ENCODE measurements at places on chromosomes 7 and 10.

GRCh38 chr7:128099204-128099671 is 68.0 kb upstream of the LRRC4 start:
- no peak for DNase-seq

- DNase-seq: no peak
Observed at GRCh38 chr10:110286841-110287240, 17.9 kb downstream of the SMNDC1 start.

GRCh38 chr7:83478616-83479015 is 170.3 kb downstream of the SEMA3E start:
- no peak for DNase-seq

DNA sequence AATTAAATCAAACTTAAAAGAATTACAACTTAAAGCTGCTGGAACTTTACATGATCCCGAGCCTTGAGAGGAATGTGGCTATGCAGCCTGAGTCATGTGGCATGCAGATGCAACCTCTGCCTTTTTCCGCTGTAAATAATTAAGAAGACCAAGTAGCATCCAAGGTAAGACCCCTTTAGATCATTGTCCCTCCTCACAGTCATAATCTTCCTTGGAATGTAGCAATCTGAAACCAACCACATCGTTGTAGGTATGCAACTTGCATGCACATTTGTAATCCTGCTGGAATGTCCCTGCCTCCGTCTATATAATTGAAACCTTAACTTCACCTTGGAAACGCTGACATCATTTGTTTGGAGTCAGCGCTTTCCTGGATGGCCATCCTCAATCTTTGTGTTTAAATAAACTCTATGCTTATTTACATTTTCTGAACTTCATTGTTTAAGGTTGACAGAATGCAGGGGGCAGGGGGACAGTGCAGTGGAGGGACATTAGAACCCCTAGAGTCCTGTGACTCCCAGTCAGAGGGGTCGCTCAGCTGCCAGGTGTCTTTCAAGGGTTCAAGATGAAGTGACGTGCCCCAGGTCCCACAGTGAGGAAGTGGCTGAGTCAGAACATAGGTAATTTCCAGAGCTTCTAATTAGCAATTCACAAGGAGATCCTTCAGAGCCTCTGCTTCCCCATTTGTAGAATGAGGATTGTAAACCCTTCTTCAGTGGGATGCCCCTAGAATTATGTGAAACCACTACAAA is 110.7 kb downstream of the RALA start:
- DNase-seq: no peak

DNA sequence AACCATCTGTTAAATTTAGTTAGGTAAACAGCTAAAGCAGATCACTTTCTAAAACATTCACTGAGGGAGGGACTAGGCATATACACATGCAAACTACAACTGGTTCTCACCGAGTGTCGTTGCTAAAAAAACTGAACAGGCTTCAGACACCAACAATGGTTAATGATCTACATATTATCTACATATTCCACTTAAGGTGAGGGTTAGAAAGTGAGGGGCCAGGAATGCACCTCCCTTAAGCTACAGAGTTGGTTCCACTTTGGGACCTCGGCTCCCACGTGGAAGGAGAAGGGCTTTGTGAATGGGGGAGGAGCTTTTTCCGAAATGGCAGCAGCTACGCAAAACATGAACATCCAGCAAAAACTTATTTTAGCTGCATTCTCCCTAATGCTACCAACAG is 5.8 kb downstream of the CTBP2 start:
- DNase-seq: no peak

GRCh38 chr7:108448584-108449505 is 7.4 kb downstream of the NRCAM start:
- DNase-seq: no peak

GRCh38 chr10:24935504-24936292 is 16.7 kb downstream of the PRTFDC1 start:
- no peak for DNase-seq

- no peak for DNase-seq
Observed at GRCh38 chr10:133050371-133050770, 37.4 kb upstream of the ADGRA1 start.

DNA sequence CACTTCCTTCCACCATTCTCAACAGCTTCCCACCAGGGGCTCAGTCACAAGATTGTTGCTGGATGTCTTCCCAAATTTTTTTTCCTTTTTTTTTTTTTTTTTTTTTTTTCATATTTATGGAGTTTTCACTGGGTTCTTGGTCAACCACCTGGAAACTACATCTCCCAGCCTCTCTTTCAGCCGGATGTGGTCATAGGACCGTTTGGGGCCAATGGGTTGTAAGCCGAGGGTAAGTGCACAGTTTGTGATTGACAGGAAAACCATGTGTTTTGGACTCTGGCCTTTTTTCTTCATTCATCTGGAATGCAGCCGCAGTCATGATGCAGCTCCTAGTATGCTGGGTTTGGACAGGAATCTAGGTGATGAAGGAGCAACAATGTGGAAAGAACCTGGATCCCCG is 337.1 kb upstream of the FOXK1 start:
- no peak for DNase-seq

GRCh38 chr7:82729172-82730030 is 285.8 kb upstream of the CACNA2D1 start:
- no peak for DNase-seq

DNA sequence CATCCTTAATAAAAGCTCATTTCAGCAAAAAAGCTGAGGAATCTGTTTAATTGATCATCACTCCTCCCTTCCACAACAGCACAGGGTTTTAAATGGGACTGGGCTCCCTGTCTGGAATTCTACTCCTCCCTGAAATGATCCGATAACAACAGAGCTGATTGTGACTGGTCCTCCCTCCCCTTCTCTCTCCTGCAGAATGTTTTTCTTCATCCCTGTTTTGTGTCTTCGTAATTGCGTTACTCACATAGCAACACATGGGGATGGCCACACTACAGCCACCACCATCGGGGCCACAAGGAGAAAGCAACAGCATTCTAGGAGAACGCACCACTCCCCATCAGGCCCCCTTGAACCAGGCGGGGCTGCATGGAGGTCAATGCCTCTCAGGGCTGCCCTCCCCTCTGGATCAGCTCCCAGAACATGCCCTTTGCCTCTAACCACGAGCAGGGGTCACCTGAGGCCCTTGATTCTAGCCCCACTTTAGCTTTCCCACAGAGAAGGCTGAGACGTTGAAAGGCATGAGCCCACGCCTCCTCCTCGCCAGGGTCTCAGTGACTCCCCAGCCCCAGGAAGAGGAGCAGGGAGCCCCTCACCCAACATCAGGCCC is 152.6 kb downstream of the PLXNA4 start:
- DNase-seq: no peak

- DNase-seq: no peak
Observed at GRCh38 chr10:33087152-33087551, 129.1 kb upstream of the ITGB1 start.

DNA sequence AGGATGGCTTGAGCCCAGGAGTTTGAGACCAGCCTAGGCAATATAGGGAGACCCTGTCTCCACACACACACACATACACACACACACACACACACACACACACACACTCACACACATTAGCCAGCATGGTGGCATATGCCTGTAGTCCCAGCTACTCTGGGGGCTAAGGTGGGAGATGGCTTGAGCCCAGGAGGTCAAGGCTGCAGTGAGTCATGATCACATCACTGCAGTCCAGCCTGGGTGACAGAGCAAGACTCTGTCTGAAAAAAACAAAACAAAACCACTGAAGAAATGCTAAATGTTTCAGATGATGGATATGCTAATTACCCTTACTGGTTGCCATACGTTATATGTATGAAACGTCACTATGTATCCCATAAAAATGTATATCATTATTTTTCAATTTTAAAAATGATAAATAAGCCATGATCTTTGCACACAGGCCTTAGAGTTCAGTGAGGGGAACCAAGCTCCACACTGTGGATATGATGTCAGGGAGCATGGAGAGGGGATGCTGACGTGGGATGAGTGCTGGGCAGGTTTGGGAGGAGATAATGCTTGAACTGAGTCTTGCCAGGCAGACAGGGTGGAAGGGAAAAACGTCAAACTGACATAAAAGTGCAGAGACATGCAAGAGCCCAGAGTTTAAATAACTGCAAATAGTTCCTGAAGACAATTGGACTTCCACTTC is 45.9 kb upstream of the ARHGAP12 start:
- no peak for DNase-seq

GRCh38 chr10:64261092-64261491 is 739.9 kb downstream of the REEP3 start:
- no peak for DNase-seq

GRCh38 chr7:101784292-101785127 is 32.9 kb upstream of the CUX1 start:
- no peak for DNase-seq

DNA sequence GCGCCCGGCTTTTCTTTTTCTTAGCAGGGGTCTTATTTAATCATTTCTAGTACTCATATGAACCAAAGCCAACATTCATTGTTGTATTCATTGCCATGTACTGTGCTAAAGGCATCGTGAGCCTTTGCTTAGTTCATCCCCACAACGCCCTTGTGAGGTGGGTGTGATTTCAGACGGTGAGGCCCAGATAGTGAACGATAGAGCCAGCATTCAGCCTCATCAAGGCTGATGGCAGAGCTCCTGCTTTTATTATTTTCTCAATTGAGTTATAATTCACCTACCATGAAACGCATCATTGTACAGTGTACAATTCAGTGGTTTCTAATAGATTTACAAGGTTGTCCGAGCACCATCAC is 50.1 kb downstream of the HK1 start:
- DNase-seq: no peak

DNA sequence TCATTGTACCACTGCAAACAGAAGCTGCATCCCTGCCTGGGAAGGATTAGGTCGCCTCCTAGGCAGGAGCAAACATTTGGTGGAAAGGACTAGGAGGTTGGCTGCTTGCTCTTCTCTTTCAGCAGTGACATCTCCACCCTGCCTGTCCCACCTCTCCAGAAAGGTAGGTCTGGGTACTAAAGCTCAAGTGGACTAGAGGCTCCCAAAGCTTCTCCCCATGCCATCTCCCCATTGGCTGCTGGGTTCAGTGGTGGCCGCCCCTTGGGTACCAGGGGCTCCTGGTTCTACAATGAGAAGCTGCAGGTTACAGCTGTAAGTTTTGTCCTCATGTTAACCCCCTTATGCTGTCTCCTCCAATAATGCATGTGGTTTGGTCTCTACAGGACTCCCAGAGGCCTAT is 180.7 kb upstream of the MKI67 start:
- no peak for DNase-seq

GRCh38 chr7:41576166-41576565 is 126.7 kb downstream of the INHBA start:
- DNase-seq: no peak

DNA sequence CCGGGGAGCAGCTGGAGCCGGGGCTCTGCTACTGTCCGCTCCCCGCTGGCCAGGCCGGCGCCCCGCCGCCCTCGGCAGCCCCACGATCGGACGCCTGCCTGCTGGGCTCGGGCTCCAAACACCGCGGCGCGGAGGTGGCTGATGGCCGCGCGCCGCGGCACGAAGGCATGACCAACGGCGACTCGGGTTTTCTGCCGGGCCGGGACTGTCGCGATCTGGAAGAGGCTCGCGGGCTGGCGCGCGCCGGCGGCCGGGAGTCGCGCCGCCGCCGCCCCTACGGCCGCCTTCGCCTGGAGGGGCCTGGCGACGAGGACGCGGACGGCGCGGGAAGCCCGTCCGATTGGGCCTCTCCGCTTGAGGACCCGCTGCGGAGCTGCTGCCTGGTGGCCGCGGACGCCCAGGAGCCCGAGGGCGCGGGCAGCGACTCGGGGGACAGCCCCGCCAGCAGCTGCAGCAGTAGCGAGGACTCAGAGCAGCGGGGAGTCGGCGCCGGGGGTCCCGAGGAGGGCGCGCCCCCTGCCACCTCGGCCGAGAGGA is 570 bp downstream of the TBC1D12 start:
- DNase-seq: no peak

- no peak for DNase-seq
Observed at GRCh38 chr7:30278376-30278775, 6.0 kb upstream of the ZNRF2 start.

GRCh38 chr10:26682931-26683330 is 14.6 kb upstream of the PDSS1 start:
- no peak for DNase-seq

DNA sequence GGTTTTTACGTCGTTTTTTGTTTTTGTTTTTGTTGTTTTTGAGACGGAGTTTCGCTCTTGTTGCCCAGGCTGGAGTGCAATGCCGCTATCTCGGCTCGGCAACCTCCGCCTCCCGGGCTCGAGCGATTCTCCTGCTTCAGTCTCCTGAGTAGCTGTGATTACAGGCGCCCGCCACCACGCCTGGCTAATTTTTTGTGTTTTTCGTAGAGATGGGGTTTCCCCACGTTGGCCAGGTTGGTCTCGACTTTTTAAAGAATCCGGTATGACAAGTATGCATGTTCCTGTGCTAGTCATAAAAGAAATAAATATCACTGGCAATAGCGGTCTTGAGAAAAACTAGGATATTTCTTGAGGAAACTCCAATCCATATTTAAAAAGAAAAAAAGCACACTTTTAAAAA is 2.7 kb upstream of the ARL4A start:
- no peak for DNase-seq

DNA sequence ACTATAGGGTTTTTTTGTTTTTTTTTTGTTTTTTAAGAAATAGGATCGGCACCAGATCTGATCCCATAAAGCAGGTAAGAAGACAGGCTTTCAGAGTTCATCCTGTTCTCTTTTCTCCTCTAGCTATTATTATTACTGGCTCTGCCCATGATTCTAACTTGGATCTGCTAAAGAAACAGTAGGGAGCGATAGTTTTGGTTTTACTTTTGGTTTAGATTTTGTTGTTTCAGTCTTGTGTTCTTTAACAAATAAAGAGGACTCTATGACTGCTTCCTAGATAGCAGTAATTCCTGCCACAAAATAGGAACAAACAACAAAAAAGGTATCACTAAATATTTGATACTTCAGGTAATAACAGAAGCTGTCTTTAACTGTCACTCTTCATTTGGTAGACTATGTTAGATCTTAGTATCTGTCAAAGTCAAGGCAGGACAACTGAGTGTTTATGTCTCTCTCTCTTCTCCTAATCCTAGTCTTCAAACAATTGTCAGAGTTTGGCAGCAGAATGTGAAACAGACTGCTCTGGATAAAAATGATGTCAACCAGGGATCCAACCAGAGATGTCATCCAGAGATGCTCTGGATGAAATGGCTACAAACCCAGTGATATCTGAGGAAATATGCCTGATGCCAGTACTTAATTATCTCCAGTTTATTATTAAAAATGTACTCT is 99.8 kb downstream of the KMT2C start:
- DNase-seq: no peak

Data from NCI-H187 (cell line).